ENCODE measurements at places on chromosomes 5 and 9.

DNA sequence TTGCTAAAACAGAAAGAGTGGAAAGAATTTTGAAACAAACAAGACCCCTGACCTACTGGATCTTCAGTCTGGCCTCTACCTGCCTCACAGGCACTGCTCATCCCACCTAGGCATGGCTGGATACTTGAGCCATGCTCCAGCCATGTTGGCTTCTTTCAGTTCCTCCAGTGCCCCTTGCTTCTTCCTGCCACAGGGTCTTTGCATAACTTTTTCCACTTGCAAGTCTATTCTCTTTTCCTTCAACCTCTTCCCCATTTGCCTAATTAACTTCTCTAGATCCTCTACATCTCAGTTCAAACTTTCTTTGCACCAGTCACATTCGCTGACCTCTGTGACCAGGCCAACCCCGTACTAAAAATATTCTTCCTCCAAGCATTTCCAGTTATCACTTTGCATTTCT, 50.4 kb downstream of the STARD4 start:
- no peak for DNase-seq

DNA sequence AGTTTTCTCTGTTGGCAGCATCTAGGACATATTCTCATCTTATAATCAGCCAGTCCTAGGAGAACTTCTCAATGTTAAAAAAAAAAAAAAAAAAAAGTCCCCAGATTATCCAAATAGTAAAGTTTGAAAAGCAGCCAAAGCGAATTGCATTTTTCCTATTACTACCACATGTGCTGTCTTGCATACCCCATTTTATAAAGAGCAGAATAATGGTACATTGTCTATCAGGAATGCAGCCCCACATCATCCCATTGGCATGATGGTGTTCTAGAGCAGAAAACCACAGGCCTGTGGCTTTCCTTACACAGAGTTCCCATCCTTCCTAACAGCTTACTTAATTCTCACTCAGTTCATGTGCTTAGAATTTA, 381.6 kb downstream of the TMEM38B start:
- no peak for DNase-seq

- no peak for DNase-seq
These were observed 299.4 kb downstream of the COX7C start for GRCh38 chr5:86917117-86917579.

DNA sequence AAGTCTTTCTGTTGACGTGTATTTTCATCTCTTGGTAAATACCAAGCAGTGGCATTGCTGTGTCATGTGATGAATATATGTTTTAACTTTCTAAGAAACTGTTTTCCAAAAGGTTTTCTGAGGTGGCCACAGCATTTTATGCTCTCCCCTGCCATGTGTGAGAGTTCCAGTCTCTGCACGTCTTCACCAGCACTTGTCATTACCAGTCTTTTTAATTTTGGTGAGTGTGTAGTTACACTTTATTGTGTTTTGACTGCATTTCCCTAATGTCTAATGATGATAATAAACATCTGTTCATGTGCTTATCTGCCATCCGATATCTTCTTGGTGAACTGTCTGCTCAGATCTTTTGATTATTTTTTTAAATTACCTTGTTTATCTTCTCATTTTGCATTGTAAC, 27.4 kb upstream of the GADD45G start:
- DNase-seq, result no peak

DNA sequence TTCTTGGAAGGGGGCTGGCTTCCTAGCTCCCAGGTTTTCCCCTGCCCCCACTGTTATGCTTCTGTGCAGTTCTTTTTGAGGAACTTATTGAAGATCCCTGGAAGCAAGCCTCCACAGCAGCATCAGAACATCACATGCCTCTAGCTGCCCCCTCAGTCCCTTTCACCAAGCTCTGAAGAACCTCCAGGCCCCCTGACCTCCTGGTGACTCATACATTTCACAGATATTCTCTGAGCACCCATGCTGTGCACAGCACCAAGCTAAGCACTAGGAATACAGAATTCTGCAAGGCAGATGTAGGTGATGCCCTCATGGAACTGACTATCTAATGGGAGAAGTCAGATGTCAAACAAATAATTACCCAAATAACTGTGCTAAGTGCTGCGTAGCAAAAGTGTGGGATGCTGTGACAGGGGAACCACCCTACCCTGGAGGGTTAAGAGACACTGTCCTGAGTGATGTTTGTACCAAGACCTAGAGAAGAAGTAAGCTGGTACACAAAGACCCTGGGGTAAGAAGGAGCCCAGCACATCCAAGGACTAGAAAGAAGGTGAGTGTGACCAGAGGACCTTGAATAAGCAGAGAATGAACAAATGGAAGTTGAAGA, 213.7 kb upstream of the NR4A3 start:
- no peak for DNase-seq

DNA sequence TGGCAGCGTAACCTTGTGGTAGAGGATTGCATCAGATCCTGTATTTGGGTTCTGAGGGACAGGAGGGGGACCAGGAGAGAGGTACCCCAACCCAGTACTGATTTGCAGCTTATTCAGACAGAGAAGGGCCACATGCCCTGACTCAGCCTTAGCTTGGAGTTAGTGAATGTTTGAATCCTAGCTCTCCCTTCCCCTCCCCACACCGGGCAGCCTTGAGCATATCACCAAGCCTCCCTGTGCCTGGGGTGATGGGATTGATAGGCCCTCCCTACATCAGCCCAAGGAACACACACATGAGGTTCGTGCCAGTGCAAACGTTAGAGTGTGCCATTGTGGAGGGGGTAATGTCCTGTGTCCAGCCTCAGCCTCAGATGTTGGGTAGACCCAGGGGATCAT, 71.9 kb downstream of the AMBP start:
- DNase-seq, result no peak
